ENCODE measurements at places on chromosomes 3 and 15.

GRCh38 chr15:43317566-43318184 lies 12.7 kb downstream of the LCMT2 start:
- no peak for DNase-seq

DNA sequence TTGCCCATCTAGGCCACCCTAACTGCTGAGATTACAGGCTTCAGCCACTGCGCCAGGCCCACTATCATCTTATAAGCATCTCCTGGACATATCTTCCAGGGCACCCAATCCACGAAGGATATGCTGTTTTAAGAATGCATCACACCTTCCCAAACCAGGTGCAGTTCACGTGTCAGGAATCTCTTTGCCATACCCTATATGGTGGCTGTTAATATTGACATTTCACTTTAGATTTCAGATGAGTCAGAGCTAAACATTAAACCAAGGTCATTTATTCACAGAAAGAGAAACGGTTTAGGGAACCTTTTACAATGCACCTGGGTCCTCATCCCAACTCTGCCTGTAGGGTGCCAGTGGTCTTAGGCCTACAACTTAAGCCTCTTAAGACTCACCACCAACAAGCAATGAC lies 85.7 kb downstream of the TBL1XR1 start:
- no peak for DNase-seq

GRCh38 chr3:36648241-36649034 lies 115.9 kb downstream of the DCLK3 start:
- peak; percentile 71 for DNase-seq

DNA sequence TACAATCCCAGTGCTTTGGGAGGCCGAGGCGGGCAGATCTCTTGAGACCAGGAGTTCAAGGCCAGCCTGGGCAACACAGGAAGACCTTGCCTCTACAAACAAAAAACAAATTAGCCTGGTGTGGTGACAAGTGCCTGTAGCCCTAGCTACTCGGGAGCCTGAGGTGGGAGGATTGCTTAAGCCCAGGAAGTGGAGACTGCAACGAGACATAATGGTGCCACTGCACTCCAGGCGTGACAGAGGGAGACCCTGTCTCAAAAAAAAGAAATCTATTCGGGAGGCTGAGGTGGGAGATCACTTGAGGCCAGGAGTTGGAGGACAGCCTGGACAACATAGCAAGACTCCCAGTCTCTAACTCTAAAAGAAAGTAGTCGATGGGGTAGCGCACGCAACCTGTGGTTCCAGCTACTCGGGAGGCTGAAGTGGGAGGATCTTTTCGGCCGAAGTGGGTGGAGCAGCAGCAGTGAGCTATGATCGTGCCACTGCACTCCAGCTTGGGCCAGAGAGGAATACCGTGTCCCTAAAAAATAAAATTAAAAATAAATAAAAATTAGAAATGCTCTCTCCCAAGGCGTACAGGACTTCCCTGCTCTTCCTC lies 775 bp downstream of the C3orf33 start:
- no peak for DNase-seq

GRCh38 chr3:58991026-58991425 lies 58.8 kb downstream of the CFAP20DC start:
- no peak for DNase-seq

DNA sequence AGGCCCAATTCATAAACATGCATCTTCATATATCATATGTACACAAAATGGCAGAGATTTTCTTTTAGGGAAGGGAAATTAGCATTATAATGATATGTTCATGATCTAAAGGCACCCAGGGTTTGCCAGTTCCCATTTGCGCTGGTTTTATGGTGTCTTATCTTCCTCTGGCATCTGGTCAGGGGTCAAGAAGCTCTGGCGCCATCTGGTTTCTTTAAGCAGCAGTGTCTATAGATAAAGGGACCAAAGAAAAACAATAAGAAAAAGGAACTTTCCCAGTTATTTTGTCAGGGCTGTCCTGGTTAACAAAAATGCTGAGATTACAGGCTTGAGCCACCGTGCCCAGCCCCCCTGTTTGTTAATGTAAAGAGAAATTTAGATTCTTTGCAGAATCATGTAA lies 3.3 kb upstream of the DCP1A start:
- no peak for DNase-seq

DNA sequence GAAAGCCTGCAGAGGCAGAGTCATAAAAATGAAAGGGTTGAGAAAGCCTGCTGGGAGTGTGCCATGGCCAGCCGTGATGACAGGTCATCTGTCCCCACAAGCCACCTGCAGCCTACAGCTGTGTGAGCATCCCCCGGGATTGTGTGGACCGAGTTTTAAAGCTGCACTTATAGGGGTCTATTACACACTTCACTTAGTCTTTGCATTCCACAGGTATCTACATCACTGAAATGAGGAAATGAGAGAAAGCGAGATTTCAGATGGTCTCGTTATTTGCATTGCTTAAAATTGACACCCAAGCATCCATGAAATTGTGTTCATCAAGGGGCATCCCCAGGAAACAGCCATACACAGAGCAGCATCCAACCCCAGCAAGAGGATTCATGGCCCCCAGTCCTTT lies 137.6 kb upstream of the TRIM42 start:
- no peak for DNase-seq

GRCh38 chr3:42007785-42008184 lies 45.9 kb upstream of the ULK4 start:
- DNase-seq: no peak

DNA sequence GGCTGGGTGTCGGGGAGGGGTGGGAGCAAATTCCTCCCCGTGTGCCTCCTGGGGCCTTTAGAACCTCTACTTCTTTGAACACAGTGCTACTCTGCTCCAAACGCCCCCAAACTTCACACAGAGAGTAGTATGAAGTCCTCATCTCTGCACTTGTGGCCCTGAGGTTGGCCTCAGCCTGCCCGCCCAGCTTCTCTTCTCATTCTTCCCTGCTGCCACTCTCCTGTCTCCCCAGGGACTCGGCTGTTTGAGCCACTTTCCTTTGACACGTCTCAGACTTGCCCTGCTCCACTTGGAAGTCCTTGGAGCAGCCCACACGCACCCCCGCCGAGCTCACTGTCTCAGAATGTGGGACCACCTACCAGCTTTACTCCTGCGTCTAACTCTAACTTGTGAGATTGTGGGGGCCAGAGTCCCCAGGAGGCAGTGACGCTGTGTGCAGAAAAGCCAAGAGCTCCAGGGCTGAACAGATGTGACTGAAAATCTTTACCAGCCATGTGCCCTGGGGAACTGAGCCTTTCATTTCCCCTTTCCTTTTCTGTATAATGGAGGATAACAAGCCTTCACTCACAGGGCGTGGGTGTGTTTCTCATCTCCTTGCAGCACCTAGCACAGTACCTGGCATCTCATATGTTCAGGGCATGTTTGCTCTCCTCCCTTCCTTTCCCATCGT lies 233.6 kb upstream of the CTDSPL start:
- DNase-seq: no peak

DNA sequence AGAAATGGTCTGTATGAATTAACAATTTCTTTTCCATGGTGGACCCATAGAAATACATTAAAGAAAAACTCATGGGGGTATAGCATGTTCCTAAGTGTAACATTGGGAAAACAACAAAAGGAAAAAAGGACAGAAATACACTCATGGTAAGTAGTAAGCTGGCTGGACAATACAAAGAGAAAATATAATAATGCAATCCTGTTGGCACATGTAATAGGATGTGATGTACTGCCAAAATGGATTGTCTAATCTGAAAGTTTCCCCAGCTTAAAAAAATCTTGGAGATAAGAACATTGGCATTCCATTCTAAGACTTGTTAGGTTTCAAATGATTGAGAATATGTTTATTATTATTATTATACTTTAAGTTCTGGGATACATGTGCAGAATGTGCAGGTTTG lies 128.1 kb downstream of the MBNL1 start:
- DNase-seq: no peak

DNA sequence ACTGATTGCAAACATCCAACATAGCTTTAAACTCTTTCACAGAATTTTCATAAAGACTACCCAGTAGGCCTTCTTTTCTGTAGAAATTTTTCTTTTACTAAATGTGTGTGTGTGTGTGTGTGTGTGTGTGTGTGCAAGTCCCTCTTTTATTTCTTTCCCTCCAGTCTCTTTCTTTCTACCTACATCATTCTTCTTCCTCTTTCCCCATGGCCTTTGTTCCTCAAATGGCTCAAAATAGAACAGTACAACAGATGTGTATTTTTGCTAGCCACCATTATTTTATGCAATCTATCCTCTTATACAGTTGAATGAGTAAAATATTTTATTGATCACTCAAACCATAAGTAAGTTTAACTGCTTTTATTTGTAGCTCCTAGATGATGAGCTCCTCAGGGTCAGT lies 76.4 kb downstream of the USF3 start:
- DNase-seq: no peak

GRCh38 chr3:14508966-14509795 lies 31.0 kb downstream of the GRIP2 start:
- no peak for DNase-seq

- no peak for DNase-seq
These were observed 265.6 kb upstream of the UBE2E2 start for GRCh38 chr3:22937536-22937935.

GRCh38 chr3:59339818-59340217 lies 290.0 kb upstream of the CFAP20DC start:
- no peak for DNase-seq

- DNase-seq: no peak
These were observed 21.7 kb upstream of the PLXND1 start for GRCh38 chr3:129628169-129628522.

DNA sequence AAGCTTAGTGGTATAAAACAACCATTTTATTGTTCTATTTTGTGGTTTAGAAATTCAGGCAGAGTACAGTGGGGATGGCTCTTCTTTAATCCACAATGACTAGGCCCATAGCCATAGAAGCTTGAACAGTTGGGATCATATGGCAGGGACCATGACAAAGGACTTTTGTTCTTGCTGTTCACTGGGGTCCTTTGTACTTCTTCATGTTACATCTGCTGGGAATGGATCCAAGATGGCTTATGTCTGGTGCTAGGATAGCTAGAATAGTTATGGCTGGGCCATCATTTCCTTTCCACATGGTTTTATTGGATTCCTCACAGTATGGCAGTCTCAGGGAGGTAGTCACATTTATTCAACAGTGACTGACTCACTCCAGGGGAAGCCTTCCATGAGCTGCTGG lies 427.9 kb upstream of the AGTR1 start:
- no peak for DNase-seq

DNA sequence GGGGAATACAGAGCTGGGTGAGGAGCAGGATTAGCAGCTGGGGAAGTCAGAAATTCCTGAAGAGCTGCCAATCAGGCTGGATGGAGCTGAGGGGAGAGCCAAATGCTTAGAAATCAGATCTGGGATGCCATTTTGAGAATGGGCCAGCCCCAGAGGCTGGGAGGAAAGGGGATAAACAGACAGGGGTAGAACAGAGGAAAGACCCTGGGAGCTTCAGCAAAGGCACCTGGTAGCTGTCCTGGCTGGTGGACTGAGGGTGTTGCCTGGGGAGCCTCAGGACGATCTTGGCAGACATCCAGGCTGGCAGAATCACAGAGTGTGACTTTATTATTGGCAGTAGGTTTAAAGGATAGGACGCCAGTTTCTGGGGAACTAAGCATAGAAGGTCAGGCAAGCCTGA lies 97.8 kb downstream of the SQOR start:
- DNase-seq: no peak

- no peak for DNase-seq
These were observed 289.5 kb downstream of the GABRG3 start for GRCh38 chr15:27260523-27260922.

DNA sequence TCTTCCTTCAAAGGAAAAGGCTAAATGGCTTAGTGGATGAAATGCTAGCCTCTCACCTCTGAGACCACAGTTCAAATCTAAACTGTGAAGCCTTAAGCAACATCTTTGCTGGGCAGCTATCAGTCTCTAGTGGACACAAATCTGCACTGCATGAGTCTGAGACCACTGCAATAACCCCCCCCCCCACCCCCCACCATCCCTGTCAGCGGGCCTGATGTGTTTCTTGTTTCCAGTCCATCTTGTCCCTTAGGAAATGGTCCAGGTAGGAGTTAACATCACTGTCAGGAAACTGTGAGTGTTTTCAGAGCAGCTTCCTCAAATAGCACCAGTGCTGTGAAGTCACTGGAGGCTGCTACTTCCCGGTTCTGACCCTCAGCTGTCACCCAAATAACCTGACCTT lies 140.6 kb upstream of the TMCO5A start:
- DNase-seq: no peak

DNA sequence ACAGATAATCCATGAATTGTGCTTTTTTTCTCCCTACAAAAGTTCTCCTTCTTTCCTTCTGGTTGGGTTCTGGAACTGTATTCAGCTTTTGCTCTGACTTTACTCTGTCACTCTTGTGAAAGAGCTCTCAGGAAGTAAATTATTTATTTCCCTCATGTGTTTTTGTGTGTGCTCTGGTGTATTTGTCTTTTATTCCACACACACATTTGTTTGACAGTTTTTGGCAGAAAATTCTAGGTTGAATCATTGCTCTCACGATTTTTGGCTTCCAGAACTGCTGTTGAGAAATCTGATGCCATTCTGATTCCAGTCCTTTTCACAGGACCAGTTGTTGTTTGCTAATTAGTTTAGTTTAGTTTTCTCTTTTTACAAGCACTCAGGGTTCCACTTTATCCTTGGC lies 172.8 kb downstream of the PLCH1 start:
- DNase-seq: peak; percentile 66

GRCh38 chr3:113439606-113440005 lies 1.7 kb downstream of the CFAP44 start:
- no peak for DNase-seq

DNA sequence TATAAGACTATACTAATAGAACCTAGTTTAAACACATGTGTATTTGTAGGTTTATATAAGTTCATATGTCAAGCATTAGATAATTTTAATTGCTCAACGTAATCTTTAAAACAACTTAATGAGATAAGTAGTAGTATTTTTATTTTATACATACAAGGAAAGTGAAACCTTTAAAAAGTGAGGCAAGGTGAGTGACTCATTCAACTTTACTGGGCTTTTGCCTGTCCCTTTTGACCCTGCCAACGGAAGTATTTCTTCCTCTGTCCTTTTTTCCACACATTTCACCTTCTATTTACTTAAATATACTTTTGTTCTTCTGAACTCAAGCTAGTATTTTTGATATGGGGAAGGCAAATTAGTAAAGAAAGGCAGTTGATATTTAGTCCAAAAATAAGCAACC lies 78.5 kb downstream of the KBTBD8 start:
- DNase-seq: no peak

GRCh38 chr15:75107908-75108838 lies 84.8 kb downstream of the PPCDC start:
- DNase-seq: peak; percentile 49
